CD4-positive, alpha-beta memory T cell (primary cell): ENCODE measurements at places on chromosomes 7 and 10. TPM values are rescaled to one million over a fixed set of nuclear protein-coding genes. Genes with fewer than 3 reads are reported as not detected.

Gene CUBN
- total RNA-seq: 10.9 TPM

GRCh38 chr7:20327055-20327454 is 3.6 kb upstream of the ITGB8 start:
- H3K27ac ChIP-seq: no peak overlapping the region
- H3K4me3 ChIP-seq: no peak overlapping the region
- H3K36me3 ChIP-seq: no peaks in the 10 kb centered on the region
- H3K4me1 ChIP-seq: peaks cover 20% of the 10 kb centered on the region
- no peak for DNase-seq
- peaks cover 2% of the 10 kb centered on the region for H3K27me3 ChIP-seq

DNA sequence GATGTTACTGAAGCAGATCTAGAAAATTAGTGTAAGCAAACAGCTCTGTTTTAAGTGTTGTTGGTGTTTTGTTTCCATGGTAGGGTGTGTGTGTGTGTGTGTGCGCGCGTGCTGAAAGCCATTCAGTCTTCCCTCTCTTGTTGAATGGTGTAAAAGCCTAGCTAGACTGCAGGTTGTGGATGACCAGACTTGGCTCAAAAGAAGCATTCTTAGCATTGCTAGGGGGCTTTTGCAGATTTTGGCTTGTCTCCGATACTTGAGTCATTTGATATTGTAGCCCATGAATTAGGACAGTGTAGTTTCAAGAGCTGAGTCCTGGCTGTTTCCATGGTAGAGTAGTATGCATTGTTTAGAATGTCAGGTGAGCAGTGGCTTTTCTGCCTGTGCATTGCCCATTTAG is 99.1 kb downstream of the SND1 start:
- no peaks in the 10 kb centered on the region for H3K27me3 ChIP-seq
- peaks cover 5% of the 10 kb centered on the region for H3K4me1 ChIP-seq
- no peak overlapping the region for H3K27ac ChIP-seq
- DNase-seq: no peak
- H3K4me3 ChIP-seq: no peak overlapping the region

DNA sequence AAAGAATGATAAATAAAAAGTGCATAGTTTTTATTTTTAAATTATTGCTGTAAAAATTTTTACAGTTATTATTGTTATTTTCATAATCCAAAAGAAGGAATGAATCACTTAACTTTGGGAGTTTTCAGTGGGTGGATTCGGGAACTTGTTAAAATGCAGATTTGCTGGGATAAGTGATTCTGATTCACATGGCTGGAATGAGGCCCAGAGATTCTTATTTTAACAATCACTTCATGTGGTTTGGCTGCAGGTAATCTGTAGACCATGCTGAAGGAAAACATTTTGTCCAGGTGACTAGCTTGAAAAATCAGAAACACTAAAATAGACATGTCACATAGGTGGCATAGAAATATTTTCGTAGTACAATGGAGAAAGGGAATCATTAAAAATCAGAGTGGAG is 13.9 kb downstream of the CROT start:
- DNase-seq: no peak
- no peak overlapping the region for H3K4me3 ChIP-seq
- no peaks in the 10 kb centered on the region for H3K4me1 ChIP-seq
- no peaks in the 10 kb centered on the region for H3K27me3 ChIP-seq

Gene SMNDC1
- 39.0 TPM for total RNA-seq

Gene AOC1
- total RNA-seq: not detected

DNA sequence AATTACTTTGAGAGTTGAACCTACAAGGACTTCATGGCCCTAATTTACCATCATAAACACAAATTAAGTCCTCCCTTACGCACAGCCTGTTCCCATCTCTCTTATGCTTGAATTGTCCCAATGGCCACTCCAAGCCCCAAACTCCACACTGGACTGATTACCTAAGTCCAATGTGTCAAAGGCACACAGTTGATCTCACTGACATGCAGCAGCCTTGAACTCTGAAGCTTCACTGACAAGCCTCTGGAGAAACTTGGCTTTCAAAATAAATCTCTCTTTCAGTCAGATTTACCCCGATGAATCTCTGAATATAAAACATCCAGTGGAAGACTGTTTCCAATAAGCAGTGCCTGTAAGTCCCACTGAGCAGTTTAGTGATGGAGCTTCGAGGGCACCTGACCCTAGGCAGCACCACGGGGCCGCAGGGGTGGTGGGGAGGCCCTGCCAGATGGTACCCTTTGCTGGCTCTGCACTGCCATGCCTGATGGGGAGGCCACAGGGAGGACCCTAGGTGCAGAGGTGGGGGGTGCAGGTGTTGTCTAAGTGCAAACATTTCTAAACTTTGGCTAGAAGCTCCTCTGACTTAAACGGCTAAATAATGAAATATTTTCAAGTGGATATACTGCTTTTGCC is 3.3 kb upstream of the MAT1A start:
- no peak for DNase-seq
- no peak overlapping the region for H3K27ac ChIP-seq
- H3K36me3 ChIP-seq: no peaks in the 10 kb centered on the region
- no peaks in the 10 kb centered on the region for H3K4me1 ChIP-seq
